ENCODE measurements at places on chromosomes 11 and 22.
A peak's percentile ranks its signal among the peaks of the same experiment; 100 is the strongest.

GRCh38 chr11:11988681-11989261 is 19.7 kb downstream of the DKK3 start:
- DNase-seq = no peak

- DNase-seq = no peak
Measured at GRCh38 chr11:110356762-110357671, 60.6 kb upstream of the RDX start.

DNA sequence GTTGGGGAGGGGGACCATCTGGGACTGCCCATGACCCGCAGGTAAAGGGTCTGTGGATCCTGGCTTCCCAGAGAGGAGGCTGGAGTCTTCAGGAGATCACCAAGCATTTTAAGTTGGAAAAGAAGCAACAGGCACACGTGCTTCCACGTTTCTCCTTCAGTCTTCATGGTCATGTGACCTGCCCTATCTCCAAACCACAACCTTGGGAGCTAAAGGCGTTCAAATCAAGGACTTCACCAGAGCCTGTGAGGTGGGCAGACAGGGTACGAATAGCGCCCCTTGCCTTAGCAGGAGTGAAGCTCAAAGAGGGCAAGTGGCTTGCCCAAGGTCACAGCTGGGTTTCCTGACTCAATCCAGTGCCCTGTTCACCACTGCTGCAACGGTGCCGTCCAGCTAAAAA is 6.7 kb downstream of the TMEM184B start:
- no peak for DNase-seq

GRCh38 chr11:61887839-61888494 is 3.4 kb downstream of the FADS3 start:
- DNase-seq = no peak

GRCh38 chr11:64718084-64718779 is 4.8 kb downstream of the NRXN2 start:
- no peak for DNase-seq

DNA sequence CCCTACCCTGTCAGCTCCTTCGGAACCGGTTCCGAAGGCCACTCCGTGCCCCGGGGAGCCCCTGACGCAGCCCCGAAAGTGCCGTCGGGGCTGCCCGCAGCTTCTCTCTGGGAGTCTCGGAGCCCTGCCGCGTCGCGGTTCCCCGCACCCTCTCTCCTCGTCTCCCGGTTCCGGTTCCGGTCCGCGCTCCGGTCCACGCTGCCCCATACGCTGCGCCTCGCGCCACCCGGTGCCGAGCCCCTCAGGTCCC is 618 bp downstream of the MTA2 start:
- DNase-seq = peak; percentile 56

DNA sequence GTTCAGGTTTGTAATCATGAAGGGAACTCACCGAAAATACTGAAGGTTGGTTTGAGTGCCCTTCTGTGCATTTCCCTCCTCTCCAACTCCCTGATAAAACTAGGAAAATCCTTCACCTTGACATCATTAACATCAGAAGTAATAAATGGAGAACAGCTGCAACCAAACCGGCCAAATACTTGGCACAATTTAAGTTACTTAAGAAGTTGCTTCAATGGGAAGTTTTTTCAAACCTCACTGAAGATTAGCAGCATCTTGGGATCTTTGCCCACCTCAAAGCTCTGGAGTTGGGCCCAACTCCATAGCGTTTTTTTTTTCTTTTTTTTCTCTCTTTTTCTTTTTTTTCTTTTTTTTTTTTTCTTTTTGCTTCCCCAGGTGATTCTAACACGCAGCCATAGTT is 784.8 kb downstream of the KCNA4 start:
- no peak for DNase-seq

GRCh38 chr11:35031867-35032266 is 107.1 kb upstream of the CD44 start:
- DNase-seq = no peak

GRCh38 chr11:35945137-35945518 is 1.3 kb downstream of the LDLRAD3 start:
- no peak for DNase-seq

GRCh38 chr11:22822203-22822602 is 7.4 kb downstream of the SVIP start:
- no peak for DNase-seq

- no peak for DNase-seq
Measured at GRCh38 chr11:60158636-60159035, 24.2 kb downstream of the MS4A6A start.

GRCh38 chr11:96456111-96456510 is 66.3 kb downstream of the JRKL start:
- DNase-seq = no peak

- no peak for DNase-seq
Measured at GRCh38 chr11:18314784-18315523, 7.0 kb downstream of the HPS5 start.

DNA sequence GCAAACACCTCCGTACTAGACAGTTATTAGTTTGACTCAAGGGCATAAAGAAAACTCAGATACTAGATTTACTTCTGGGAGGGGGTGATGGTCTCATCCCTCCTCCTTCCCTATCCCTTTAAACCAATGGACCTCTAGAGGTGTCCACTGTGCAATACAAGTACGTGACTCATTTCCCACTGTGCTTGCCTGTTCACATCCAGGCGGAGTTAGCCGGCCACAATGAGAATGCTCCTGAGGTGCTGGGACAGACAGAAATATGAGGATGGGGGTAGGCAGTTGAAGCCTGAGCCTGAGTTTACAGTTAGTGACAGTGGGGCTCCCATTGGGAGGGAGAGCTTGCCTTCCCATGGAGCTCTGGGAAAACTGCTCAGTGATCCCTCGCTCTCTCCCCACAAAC is 8.4 kb upstream of the PMM1 start:
- DNase-seq = no peak

DNA sequence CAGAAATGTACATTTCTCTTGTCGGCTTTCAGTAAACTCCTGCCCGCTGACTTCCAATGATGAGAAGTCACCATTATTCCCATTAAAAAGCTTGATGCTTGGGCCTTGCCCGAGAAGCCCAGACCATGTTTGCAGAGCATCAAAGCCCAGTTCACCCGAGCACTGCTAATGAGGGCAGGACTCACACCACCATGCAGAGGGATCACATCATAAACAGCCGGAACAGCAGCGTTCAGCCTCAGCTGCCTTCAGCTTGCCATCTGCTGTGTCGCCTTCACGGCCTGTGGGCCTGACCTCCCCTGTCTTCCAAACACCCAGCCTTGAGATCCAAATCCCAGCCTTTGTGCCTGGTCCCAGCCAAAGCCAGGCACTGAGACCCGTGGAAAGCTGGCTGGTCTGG is 105.4 kb upstream of the CSNK2A3 start:
- no peak for DNase-seq

GRCh38 chr22:35069541-35069940 is 3.6 kb downstream of the ISX start:
- no peak for DNase-seq

DNA sequence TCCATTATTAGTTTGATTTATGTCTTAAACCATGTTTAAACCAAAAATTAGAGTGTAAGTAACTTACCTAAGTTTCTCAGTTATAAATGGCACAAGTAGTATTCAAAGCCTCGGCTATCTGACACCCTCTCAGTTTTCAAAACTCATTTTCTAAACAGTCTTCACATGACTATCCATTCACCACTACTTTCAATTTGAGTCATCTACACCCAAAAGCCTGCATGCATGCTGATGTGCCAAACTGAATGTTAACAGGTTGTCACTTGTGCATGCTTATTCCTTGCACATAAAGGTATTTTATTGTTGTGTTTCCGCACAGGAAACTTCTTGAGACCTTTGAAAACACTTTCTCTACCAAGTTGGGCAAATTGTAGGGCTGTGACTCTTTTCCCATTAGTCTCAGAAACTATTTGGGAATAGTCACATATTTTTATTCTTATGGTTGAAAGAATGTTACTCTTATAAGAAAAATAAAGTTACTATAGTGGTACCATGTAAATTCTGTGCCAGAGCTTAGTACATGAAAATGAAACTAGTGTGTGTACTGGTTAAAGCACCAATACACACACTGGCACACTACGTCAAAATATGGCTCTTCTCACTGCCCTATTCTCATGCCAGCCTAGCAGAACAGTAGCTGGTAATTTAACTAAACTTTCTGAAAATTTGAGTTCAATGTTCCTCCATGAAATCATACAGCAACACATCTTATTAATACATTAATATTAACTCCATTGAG is 2.2 kb upstream of the OR51E2 start:
- no peak for DNase-seq

DNA sequence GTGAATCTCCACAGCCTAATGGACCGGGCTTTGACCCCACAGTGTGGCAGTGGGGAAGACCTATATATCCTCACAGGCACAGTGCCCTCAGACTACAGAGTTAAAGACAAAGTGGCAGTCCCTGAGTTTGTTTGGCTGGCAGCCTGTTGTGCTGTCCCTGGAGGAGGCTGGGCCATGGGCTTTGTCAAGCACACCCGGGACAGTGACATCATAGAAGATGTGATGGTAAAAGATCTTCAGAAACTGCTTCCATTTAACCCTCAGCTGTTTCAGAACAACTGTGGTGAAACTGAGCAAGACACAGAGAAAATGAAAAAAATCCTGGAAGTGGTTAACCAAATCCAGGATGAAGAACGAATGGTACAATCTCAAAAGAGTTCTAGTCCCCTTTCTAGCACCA is 39.0 kb downstream of the ENDOD1 start:
- DNase-seq = no peak

DNA sequence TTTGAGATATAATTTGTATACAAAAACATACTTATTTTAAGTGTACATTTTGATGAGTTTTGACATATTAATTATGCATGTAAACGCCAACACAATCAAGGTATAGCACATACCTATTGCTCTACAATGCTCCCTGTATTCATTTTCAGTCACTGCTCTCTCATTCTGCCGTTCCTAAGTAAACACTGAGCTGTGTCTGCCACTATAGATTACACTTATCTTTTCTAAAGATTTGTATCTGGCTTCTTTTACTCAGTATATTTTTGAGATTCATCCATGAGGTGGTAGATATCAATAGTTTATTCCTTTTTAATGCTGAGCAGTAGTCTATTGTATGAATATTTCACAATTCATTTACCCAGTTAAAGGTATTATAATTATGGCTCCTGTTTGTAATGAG is 25.4 kb upstream of the BACE1-AS start:
- no peak for DNase-seq

GRCh38 chr11:74316772-74317505 is 5.5 kb upstream of the P4HA3 start:
- no peak for DNase-seq

GRCh38 chr11:56876621-56877275 is 112.0 kb upstream of the OR5AK2 start:
- DNase-seq = no peak

- no peak for DNase-seq
Measured at GRCh38 chr22:34236527-34236926, 316.3 kb upstream of the LARGE1 start.

- DNase-seq = no peak
Measured at GRCh38 chr11:3095712-3096361, 38.6 kb upstream of the CARS1 start.

GRCh38 chr11:104148074-104148473 is 15.9 kb downstream of the PDGFD start:
- no peak for DNase-seq
